ENCODE measurements at places on chromosomes 7 and 10.

- DNase-seq: no peak
These were observed 2.1 kb upstream of the FAM3C start for GRCh38 chr7:121398246-121398645.

DNA sequence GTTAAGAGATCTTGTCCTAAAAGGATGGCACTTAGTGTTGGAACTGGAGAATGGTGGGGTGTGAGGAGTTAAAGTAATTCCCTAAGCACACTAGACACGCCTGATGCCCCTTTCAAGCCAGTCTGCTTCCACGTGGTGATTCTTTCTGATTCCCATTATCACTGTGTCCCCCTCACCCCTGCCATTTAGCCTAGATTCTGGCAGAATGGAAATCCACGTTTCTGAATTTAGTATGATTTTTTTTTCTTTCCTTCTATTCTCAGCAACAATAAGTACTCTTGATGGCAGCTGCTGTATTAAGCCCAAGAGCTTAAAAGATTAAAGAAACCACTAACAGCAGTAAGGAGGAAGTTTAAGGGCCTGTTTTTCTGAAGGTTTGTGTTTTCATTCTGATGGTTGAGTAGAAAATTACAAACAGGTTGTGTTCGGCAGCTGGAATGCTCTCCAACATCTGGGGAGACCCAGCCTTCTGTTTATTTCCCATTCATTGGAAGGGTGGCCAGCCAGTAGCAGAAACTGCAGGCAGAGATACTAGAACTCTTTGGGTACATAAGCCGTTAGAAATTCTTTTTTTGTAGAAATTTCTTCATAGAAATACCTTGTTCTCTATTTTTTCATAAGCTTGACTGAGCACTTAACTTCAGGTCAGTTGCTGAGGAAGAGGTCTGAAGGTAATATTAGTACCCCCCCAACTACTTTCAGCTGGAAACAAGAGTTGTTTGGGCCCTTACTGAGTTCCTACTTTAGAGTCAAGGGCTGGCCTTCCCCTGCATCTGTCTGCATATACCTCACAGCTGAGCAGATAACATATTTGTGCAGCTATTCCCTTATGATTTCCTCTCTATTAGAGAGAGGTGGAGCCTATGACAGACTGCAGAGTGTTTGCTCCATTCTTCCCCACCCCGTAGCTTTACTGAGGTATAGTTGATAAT is 355.1 kb downstream of the AUTS2 start:
- DNase-seq: no peak

DNA sequence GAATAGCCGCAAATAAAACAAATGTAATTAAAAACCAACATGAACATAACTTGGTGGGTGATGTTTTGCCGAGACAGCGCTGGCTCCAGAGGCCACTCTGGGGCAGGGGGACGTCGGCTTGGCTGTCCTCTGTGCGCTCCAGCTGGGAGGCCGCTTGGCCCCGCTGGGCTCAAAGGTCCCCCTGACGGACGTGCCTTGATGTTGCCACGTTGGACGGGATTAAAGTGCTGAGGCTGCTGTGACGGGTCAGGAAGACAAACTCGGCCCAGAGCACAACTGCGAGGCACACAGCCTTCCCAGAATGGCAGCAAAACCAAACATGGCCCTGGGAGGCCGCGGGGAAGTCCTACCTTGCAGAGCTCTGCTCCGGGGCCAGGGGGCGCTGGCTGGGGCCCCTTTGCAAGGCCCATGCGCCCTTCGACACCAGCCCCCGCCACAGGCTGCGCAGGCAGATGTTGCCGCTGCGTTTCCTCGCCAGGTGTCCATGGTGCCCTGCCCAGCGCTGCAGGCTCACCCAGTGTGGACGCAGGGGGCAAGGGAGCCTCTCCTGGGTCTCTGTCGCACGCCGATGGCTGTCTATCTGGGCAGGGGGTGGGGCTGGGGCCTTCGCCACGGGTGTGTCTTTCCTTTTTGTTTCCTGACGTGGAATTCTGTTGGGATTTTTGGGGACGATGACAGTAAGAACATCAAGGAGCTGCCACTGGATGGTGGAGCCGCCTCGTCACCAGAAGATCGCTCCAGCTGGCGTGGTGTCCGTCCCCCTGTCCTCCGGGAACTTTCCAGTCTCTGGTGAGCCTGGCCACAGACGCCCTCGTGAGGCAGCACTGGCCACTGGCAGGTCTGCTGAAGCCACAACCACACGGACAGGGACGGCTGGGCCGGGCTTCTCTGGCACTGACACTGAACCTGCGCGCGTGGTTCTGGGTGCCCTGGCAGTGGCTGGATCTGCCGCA is 99.6 kb upstream of the DIP2C start:
- no peak for DNase-seq

DNA sequence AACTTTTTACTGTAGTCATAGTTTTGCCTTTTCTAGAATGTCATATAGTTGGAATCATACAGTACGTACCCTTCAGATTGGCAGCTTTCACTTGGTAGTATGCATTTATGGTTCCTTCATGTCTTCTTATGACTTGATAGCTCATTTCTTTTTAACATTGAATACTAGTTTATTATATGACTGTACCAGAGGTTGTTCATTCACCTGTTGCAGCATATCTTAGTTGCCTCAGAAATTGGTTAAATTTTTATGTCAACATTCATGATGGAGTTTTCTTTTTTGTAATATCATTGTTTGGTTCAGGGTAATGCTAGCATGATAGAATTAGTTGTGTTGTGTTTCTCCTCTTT is 94.8 kb upstream of the CDK13 start:
- no peak for DNase-seq

DNA sequence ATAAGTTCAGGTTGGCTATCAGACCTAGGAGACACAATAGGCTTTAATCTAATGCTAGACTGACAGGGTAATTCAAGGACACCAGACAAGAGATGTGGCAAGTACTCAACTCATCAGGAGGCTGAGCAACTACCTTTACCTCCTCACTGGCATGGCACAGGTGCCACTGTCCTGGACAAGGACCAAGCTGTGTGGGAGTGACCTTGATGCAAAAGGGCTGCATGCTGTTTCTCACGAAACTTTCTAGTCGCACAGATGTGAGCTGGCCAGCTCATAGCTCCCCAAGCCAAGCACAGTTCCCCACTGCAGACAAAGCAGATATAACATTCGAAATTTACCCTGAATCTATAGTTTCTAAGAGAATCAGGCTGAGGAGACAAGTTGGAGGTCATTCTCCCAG is 207.6 kb upstream of the GHITM start:
- no peak for DNase-seq

DNA sequence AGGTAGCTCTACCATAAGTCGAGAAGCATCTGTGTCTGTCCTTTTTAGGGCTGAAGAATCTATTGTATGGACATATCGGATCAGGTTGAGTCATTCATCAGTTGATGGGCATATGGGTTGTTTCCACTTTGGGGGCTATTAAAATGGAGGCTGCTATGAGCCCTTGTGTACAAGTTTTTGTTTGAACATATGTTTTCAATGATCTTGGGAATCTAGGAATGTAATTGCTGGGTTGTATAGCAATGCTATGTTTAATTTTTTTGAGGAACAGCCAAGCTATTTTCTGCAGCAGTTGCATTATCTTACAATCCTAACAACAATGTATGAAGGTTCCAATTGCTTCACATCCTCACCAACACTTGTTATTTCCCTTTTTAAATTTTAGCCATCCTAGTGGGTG is 46.4 kb upstream of the HABP2 start:
- no peak for DNase-seq

GRCh38 chr10:116771101-116771958 is 29.0 kb upstream of the HSPA12A start:
- DNase-seq: no peak

DNA sequence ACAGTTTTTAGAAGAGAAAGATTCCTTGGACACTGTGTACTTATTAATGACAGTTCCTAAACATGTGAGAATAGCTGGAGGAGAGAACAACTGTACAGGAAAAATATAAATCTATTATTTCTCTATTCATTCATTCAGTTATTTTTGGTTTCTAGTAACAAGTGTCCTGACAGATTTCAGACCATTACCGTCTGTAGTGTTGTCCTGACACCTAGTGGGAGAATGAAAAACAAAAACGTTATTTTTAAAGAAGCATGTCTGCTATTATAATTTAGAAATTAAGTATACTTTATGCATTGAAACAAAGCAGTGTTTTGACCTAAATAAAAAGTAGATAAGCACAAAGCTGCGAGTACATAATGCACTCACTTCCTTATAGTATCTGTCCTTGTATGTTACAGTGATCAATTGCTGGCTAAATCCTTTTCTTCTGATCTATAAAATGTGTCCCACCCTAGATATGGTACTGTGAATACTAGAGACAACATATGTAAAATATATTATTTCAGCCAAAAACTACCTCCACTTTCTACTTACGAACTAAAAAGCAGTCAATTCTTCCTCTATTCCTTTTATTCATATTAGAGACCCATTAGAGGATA is 575.6 kb downstream of the ARL4A start:
- DNase-seq: no peak

GRCh38 chr7:89559596-89559995 is 594.7 kb upstream of the STEAP1 start:
- DNase-seq: no peak

DNA sequence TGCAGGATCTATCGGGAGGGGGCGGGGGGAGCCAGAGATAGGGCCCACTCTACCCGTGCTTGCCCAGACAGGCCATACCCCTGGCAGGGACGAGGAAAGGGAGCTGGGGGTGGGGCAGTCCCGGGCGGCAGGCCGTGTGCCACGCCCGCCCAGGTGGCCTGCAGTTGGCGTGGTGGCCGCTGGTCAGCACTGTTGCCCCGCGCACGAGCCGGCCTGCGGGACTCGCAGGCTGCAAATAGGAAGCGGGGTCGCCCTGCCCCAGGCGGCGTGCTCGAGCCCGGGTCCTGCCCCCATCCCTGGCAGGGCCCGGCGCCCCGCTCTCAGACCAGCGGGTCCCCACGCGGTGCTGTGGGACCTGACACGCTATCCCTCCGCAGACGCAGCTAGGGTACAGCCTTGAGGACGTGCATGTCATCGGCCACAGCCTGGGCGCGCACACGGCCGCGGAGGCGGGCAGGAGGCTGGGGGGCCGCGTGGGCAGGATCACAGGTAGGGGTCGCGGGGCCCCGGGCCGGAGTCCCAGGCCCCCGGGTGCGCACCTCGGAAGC is 6.7 kb downstream of the PNLIPRP2 start:
- no peak for DNase-seq

DNA sequence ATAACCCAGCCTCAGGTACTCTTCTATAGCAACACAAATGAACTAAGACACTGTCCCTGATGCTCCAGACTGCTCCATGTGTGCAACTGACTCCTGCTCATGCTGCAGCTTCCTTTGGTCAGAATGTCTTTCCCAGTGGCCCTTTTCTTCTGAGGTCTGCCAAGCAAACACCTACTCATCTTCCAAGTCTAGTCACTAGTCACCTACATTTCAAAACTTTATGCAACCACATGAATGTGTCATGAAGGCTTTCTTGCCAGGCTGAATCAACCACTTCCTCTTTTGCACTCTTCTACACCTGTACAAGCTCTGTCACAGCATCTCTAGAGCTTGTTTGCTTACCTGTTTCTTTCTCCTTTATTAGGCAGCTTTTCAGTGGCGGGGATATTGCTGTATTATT is 75.8 kb downstream of the LSMEM1 start:
- DNase-seq: no peak

- peak; percentile 37 for DNase-seq
These were observed 45.0 kb downstream of the ZCCHC24 start for GRCh38 chr10:79400146-79401004.

DNA sequence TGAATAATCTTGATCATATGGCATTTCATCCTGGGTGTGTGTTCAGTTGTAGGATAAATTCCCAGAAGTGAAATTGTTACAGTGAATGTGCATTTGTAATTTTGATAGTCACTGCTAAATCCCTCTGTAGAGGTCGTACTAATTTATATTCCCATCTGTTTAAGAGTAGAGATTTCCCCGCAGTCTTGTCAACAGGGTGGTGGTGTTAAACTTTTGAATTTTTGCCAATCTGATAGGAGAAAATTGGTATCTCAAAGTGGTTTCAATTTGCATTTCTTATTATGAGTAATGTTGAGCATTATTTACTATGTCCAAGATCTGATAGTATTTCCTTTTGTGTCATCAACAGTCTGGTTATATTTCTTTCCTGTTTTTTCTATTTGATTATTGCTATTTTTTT is 101.7 kb downstream of the AUTS2 start:
- DNase-seq: no peak

DNA sequence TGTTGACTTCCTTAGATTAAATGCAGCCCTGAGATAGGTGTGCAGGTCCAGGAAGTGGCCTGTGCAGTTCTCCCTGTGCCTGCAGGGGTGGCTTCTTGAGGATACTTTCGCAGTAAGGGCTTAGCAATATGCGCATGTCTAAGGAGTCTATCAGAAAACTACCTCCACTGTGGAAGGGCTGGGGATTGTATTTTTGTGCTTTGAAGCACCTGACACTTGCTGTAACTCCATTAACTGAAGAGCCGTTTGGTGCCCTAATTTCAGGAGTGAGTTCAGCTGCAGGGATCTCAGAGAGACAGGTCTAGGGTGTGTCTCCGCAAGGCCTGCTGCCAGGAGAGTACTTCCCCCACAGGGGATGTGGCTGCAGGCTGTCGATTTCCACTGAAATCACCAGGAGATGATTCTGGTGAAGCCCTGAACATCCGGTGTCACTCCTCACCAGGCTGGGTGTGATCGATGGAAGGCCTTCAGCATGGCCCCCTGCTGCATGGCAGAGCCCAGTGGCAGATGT is 35.5 kb downstream of the IKZF1 start:
- DNase-seq: no peak

DNA sequence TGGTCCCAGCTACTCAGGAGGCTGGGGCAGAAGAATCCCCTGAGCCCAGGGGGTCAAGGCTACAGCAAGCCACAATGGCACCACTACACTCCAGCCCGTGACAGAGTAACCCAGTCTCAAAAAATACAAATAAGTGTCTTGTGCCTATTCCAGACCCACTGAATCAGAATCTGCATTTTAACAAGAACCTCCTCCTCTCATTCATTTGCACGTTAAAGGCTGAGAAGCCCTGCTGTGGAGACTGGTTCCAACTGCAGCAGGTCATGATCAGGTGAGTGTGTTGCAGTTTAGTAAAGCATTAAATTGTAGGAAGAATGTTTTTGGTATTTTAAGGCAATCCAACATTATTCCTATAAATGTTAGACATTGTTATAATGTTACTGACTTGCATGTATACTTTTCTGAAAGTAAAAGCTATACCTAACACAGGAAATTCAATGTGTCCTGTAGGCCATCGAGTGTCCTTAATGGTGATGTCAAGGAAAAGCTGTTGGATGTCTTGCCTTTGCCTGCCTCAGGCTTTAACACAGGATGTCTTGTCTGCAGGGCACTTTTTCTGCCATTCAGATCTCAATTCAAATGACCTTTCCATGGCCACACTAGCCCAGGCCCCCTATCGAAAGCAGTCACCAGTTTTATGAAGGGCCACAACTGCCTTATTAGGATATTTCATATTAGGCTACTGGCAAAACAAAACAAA is 30.4 kb downstream of the MKRN1 start:
- DNase-seq: no peak

GRCh38 chr7:1560620-1561031 is 4.6 kb upstream of the TMEM184A start:
- no peak for DNase-seq

GRCh38 chr7:15041226-15041625 is 138.7 kb upstream of the DGKB start:
- no peak for DNase-seq

All from stimulated activated CD4-positive, alpha-beta T cell treated with anti-CD3 and anti-CD28 coated beads, TNF-alpha, amount 100 ng/mL, for 48 hours (primary cell).